ENCODE measurements at places on chromosomes 7 and 10. TPM values are rescaled to one million over a fixed set of nuclear protein-coding genes. Genes with fewer than 3 reads are reported as not detected.

GRCh38 chr7:3955026-3955425 is 654.0 kb downstream of the SDK1 start:
- no peak for DNase-seq

The GRID2IP gene
- not detected for total RNA-seq

GRCh38 chr10:59087486-59087885 is 89.0 kb upstream of the PHYHIPL start:
- DNase-seq: no peak

The HGF gene
- total RNA-seq: 13.0 TPM

GRCh38 chr7:74230446-74231231 is 20.8 kb downstream of the LAT2 start:
- no peak for DNase-seq

DNA sequence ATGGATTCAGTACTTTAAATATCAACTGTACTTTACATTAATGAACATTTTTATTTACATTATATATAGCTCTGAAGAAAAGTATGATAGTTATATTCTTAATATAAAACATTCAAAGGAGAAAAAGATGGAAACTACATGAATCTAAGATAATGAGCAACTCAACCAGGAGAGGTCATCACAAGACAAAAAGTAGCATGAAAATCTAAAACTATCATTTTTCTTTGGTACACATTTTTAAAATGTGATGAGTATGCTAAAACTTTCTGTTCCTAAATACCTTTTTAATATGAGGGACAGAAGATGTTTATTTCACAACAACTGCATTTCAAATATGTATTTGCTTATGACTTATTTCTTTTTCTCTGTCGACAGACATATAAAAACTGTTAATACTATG is 2.4 kb downstream of the CNTNAP2 start:
- no peak for DNase-seq

DNA sequence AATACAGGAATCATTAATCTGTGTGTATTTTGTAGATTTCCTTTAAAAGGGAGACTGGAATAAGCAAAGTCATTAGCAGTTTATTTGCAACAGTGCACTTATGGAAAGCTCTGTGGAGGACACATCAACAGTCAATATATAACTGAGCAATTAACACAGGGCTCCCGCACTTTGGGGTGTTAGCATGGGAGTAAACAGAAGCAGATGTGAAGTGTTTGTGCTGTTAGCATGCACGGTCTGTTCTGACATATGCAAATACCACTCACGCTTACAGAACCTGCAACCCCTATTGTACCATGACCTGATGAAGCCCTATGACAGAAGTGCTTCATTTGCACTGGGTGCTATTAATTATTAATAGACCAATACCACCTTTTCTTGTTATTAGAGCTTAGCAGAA is 118.9 kb downstream of the PPP1R3A start:
- DNase-seq: no peak

- no peak for DNase-seq
Observed at GRCh38 chr10:121540732-121541395, 57.4 kb downstream of the FGFR2 start.

DNA sequence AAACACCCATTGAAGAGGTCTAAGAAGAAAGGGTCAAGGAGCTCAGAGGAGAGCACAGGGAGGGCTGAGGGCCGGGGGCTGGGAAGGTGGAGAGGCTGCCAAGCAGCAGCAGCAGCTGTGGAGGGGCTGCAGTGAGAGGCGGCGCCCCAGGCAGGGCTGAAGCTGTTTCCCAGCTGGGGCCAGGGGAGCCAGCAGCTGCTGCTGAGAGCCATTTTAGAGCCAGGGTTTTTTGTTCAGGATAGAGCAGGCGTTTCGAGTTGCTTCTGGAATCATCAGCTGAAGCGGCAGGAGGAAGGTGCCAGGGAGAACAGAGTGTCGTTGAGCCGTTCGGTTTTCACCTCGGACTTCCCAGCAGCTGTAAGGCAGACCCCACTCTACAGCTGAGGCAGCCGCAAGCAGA is 62.7 kb downstream of the LANCL2 start:
- DNase-seq: no peak
